ENCODE measurements at places on chromosomes 12 and 14.

GRCh38 chr14:45610318-45610717 is 357.3 kb upstream of the MIS18BP1 start:
- DNase-seq: peak; percentile 14

GRCh38 chr12:113086249-113087164 is 30.0 kb downstream of the DTX1 start:
- no peak for DNase-seq

GRCh38 chr14:74634964-74635363 is 22.9 kb upstream of the LTBP2 start:
- no peak for DNase-seq

- DNase-seq: peak; percentile 69
These were observed 140.0 kb downstream of the PDE3A start for GRCh38 chr12:20508359-20508758.

DNA sequence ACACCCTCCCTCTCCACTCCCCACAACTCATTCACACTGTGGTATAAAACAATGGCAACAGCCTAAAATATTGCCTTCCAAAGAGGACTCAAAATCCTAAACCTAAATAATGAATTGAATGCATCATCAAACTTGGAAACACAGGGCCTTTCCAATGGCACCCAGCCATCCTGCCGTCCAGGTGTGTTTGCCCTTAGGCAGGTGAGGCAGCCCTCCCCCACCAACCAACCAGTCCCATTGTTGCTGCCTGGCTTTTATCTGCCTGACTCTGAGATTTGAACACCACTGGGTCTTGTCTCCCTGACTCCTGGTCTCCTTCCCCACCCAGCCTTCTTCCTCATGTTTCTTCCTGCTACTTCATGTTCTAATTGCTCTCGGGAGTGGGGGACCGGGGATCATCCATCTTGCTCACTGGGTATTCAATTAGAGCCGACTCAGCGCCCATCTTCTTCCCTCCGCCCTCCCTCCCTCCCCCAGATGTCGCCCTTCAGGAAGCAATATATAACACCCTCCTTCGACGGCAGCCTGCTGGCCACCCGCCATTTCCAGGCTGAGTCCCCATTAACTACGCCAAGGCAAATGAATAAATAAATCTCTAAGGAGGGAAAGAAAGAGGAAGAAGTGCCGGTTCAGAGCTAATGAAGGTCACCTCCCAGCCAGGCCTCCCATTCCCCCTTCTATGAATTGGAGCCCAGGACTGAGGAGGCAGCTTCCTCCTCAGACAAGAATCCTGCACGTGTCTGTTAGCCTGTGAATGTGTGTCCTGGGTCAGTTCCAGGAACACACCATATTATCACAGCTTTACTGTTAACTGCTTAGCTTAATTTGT is 36.3 kb upstream of the NTF3 start:
- no peak for DNase-seq

DNA sequence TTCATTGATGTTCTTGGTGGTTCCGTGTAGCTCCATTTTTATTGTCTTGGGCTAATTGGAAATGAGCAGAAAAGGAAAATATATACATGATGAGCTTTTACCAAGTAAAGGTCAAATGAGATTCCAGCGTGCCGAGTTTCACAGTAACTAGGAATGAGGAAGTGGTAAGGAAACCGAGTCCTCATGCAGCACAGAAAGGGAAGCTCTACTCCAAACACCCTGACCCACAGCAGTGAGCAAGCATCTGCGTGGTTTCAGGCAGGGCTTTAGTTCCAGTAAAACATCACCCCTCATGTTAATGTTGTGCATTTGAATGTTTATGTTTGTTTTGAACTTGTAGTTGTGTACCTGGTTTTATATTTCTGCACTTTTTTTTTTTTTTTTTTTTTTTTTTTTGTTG is 208.0 kb downstream of the SLC41A2 start:
- DNase-seq: peak; percentile 80

DNA sequence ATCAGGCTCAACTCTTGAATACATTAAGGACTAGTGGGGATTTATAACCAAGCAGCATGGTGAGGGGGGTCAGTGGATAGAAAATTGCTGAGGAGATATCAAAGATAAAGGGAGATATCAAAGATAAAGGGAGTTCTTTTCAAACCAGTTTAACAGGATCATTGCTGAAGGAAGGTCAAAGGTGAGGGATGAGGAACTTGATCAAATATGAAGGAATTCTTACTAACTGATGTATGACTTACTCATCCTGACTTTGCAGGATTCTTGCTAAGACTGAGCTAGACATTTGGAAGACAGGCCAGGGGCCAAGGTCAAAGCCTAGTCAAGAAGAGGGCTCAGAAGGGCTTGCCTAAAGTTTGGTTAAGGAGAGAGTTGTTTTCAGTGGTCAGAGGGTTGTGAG is 4.8 kb downstream of the ABHD4 start:
- DNase-seq: peak; percentile 81

DNA sequence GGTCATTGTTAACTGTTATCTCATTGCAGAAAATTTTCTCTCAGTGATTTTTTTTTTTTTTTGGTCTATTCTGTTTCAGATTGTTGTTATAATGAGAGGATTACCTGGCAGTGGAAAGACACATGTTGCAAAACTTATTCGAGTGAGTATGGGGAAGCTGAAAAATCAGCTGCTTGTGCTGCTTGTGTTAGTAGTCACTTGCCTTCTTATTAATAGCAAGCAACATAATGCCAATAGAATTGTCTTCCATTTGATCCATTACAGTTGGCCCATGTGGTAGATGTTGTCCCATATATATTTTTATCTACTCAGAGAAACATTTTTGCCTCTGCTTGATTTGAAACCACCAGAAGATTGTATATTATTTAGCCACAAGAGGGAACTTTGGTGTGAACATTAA is 53.0 kb downstream of the YLPM1 start:
- no peak for DNase-seq

DNA sequence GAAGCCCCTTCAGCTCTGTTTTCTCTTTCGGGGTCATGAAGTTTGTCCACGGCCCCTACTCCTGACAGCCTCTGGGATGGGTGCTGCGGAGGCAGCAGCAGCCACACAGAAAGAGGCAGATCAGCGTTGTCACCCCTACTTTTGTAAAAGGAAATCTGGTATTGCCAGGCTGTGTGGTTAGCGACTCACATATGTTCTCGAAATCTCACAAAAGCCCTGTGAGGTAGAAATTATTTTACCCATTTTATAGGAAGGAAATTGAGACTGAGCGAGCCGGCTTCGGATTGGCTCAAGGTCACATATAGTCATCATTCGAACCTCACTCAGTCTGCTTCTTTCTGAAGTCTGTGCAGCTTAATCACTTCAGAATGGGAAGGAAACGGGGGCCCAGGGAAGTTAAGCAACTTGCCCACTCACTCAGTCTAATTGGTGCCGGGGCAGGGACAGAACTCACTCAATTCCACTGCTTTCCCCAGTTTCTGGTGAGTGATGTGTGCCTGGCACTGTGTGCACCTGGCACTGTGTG is 1.1 kb upstream of the CKAP4 start:
- peak; percentile 63 for DNase-seq

DNA sequence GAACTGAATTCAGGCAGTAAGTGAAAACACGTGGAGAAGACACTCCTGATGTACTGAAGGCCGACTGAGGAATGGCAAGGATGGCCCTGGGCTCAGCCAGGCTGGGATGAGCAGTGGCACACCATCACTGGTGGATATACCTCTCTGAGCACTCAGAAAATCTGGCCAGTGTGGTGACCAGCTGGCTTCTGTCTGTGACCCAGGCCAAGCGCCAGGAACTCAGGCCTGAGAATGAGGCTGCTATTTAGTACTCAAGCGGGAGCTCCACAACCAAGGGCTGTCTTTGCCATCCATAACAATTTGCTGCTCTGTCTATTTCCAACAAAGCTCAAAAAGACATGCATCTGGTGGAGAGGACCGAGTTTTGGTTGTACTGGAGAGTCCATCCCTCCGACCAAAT is 586.3 kb downstream of the BCL11B start:
- DNase-seq: no peak

- peak; percentile 9 for DNase-seq
These were observed 9.8 kb upstream of the PARP11 start for GRCh38 chr12:3882896-3883564.

DNA sequence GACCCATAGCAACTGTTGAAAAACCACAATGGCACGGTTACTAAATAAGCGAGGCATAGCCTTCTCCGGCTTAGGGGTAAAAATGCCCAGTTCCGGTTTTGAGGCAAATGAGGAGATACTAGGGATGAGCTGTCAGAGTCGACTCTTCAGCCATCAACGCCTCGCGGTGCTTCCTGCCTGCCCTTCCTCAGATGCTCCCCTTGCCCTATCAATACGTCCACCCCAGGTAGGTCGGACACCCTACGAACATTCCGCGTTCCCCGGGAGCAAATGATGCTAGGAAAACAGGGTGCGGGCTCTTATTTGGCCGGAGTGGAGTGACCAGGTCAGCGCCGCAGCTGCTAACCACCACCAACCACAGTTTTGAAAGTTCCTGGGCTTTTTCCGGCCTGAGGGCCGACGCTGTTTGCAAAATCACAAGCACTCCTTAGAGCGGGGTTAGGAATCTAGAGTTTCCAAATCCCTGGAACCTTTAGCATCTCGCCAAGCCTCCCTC is 1.2 kb downstream of the SRSF9 start:
- DNase-seq: peak; percentile 65

DNA sequence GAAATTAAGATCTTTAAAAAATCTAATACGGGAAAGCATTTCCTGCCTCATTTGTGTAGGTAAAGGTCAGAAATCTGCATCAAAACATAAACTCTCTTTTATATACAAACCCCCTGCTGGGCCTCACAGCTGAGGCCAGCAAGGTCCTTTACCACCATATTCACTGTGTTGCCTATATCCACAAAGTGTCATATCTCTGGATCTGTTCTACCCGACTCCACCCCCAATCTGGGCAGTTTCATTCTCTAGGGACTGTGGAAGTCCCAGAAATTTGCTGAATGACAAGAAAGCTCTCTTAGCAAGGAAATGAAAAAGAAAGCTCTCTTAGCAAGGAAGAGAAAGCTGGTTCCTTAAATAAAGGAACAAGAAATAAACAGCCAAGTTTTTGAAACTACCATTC is 301.7 kb downstream of the KCNH5 start:
- DNase-seq: no peak

GRCh38 chr12:99450036-99450630 is 197.4 kb upstream of the GARIN6 start:
- no peak for DNase-seq

DNA sequence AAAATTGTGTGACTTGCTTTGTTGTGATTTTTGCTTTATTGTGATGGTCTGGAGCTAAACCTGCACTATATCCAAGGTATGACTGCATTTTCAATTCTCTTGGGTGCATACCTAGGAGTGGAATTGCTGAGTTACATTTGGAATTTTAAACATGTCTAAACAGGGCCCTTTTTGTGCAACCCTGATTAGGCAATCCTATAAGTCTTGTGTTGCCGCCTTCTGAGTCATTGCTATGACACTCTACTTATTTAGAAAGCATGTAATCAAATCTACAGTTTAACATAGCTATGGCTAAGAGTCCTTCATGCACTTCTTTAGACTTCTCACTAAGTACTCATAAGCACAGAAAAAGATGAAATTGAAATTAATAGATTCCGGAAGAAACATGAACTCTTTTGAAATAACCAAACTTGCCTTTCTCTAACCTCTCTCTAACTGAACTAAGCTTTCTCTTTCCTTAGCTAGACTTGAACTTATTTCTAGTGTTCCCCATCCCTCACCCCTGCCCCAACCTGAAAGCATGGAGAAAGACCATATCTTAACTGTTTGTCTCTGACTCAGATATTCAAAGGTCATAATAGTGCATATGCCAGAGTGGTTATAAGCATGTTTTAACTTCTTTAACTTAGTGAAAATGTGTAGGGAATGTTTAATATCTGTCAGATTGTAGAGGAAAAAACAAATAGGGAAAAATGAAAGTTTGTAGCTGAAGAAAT is 203.0 kb downstream of the SNAPC1 start:
- DNase-seq: peak; percentile 89

- no peak for DNase-seq
These were observed 68.2 kb upstream of the CLMN start for GRCh38 chr14:95387826-95388445.

- DNase-seq: peak; percentile 47
These were observed 276.3 kb upstream of the FAR2 start for GRCh38 chr12:28872654-28873268.

- no peak for DNase-seq
These were observed 47.2 kb downstream of the ALDH1L2 start for GRCh38 chr12:105036937-105037649.

- peak; percentile 100 for DNase-seq
These were observed 25.5 kb downstream of the SCARB1 start for GRCh38 chr12:124837958-124838803.

- peak; percentile 59 for DNase-seq
These were observed 62.4 kb downstream of the ADCK1 start for GRCh38 chr14:77862154-77862786.

DNA sequence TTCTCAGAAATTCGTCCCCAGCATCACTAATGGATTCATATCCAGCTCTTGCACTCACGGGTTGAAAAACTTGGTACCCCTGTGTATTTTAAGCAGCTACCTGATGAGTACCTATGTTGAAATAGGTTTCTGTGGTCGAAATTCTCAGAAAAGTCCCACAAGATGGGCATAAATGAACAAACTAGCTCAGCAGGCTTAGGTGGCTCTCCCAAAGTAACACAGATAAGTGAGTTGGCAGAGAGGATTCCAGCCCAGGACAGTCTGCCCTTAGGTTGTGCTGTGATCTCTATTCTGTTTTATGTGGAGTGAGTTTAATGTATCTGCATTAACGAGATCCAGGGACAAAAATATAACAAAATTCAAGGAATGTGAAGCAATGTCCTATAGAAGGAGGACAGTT is 92.3 kb downstream of the RGS6 start:
- no peak for DNase-seq

- DNase-seq: no peak
These were observed 59.7 kb downstream of the PLXNC1 start for GRCh38 chr12:94207849-94208621.

- no peak for DNase-seq
These were observed 49.0 kb downstream of the KIF21A start for GRCh38 chr12:39393890-39394289.

DNA sequence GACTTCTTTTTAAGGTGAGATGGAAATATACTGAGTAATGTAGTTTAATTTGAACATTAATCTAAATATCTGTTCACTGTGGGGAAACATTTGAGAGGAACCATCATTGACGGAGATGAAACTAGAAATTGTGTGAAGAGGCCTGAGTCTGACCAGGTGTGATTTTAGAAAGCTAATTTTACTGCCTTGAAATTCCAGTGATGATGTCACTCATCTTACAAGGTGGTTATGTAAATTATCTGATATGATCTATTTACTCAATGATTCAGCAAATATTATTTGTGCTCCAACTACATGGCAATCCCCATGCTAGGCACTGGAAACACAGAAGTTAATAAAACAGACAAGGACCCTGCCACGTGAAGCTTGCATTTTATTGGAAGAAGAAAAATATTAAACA is 435.7 kb upstream of the DCN start:
- DNase-seq: no peak

DNA sequence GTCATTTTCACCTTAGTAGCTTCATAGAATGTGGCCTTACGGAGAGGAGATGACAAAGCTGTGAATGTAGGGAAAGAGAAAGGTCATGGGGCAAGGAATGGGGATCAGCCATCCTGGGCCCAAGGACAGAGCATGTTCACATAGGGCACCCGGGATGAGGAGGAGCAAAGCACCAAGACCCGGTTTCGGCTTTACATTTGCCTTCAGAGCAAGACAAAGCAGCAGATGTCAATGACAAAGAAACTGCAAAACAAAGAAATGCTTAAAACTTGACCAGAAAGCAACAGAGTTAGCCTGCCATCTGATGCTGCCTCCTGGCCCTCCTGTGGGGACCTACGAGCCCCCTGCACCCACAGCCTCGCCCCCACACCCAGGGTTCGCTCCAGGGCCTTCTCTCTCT is 249.2 kb downstream of the SLC41A2 start:
- DNase-seq: no peak

All from EL (cell line).